ENCODE measurements at places on chromosomes 5 and 9.

GRCh38 chr5:157540707-157541446 is 34.7 kb downstream of the ADAM19 start:
- DNase-seq: no peak

GRCh38 chr5:79007872-79008271 is 22.8 kb upstream of the ARSB start:
- no peak for DNase-seq

- no peak for DNase-seq
Observed at GRCh38 chr5:80752427-80752826, 97.6 kb upstream of the DHFR start.

DNA sequence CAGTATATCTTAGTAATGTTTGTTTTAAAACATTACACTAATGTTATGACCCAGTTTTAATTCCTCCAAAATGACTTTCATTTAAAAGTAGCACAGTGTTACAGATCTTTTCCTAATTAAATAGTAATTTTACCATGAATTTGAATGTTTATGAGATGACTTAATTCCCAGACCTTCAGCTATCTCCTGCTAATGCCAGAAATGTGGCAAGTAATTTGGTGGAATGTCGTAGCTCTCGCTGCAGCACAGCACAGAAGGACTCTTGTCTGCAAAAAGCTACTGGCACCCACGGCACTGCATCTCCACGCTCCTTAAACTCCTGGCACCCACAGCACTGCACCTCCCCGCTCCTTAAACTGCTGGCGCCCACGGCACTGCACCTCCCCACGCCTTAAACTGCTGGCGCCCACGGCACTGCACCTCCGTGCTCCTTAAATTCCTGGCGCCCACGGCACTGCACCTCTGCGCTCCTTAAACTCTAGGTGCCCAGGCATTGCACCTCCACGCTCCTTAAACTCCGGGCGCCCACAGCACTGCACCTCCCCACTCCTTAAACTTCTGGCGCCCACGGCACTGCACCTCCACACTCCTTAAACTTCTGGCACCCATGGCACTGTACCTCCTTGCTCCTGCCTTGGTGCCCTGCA is 163.1 kb downstream of the CDK5RAP2 start:
- DNase-seq: no peak

DNA sequence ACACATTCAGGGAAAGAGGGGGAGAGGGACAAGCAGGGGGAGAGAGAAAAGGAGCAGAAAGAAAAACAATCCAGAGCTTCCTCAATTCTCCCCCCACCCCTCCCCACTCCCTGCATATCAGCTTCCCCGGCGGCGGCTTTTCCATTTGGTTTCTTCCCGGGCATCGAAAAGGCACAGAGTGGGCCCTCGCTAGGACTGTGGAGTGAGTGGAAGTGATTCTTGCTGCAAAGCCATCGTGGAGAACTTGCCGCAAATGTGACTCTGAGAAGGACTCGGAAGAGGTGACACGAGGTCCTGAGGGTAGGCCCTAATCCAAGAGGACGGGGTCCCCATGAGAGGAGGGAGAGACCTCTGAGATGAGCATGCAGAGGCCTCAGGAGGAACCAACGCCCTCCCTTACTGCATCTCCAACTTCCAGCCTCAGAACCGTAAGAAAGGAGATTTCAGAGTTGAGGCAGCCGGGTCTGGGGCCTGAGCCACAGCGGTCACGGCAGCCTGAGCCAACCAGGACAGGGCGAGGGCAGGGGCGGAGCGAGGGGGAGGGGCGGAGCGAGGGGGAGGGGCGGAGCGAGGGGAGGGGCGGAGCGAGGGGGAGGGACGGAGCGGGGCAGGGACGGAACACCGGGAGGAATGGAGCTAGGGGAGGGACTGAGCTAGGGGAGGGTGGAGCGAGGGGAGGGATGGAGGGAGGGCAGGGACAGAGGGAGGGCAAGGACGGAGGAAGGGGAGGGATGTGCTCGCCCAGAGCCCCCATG is 21.2 kb upstream of the SARDH start:
- DNase-seq: no peak

GRCh38 chr9:137191691-137192447 is 3.4 kb downstream of the SSNA1 start:
- DNase-seq: no peak

DNA sequence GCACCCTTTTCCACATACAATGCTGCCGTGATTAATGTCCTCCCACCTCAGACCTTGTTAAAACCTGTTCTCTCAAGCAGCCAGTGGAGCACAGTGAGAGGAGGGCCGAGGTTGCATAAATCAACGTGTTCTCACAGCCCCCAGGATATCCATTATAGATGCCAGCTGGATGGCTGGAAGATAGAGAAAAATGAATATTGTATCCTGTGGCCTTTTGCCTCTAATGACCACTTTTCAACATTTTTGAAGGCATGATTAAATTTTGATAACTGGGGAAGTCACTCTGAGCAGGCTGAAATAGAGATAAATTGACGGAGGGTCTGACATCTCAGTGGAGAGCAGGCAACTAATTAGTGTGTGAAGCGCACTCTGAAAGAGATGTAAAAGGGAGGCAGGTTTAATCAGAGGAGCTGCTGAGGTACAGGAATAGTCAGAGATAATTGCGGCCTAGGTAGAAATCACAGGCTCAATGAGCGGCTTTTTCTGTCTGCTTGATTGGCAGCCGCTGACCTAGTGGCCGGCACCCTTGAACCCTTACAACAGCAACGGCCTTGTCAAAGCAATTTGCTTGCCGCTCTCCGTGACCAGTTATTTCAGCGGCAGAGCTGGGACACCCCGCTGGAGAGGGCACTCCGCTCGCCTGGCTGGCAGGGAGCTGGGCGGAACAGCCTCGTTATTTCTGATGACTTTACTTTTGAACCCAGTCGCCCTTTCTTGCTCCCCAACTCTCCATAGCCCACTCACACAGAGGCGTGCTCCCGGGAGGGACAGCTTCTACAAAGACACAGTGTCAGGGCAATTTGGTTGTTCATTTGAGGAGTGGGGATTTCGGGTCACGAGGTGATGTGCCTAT is 560.7 kb downstream of the PSAT1 start:
- DNase-seq: no peak

DNA sequence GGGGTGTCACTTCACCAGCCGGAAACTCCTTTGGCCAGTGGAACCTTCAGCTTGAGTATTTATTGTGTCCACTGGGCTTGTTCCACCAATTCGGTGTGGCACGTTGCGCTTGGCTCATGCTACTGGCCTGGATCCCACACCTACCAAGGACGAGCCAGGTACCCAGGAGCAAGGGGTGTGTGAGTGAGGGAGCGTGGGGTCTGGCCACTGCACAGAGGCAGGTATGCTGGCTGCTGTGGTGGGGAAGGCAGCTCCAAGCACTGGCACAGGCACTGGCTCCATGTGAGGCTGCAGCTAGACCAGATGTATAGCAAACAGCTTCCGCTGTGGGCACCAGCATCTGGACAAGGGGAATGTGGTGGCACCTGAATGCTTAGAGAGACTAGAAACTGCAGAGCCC is 28.1 kb upstream of the CYLC2 start:
- no peak for DNase-seq

DNA sequence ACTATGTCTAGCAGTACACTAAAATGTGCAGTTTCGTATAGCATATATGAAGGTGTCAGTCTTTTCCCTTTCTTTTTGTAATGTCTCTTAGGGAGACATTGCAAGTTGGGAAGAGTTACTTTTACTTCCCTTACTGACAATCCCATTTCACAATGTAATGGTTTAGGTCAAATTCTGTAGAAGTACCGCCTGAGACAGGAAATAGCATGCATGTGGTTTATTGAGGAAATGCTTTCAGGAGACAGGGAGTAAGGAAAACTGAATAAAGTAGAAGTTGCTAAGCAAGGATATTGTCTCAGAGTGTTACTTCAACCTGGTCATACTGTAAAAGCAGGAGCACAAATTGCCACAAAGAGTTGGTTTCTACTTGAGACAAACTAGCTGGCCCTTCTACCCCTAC is 32.1 kb upstream of the MSANTD3 start:
- no peak for DNase-seq

DNA sequence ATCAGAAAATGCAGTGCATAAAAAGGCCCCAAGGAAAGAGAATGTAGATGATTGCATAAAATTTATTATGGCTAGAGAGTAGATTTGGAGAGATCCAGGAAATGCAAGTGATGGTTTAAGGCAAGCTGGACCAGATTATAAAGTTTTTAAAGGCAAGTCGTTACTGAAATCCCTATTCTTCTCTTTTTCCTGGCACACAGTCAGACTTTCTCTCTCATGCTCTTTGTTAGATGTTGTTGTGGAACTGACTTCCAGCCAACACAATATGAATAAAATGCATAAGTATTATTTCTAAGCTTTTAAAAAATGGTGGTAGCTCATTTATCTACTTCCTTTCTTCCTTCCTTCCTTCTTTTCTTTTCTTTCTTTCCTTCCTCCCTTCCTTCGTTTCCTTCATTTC is 1085.4 kb upstream of the CDH6 start:
- DNase-seq: no peak

- DNase-seq: no peak
Observed at GRCh38 chr9:73807952-73808351, 656.3 kb downstream of the ANXA1 start.

DNA sequence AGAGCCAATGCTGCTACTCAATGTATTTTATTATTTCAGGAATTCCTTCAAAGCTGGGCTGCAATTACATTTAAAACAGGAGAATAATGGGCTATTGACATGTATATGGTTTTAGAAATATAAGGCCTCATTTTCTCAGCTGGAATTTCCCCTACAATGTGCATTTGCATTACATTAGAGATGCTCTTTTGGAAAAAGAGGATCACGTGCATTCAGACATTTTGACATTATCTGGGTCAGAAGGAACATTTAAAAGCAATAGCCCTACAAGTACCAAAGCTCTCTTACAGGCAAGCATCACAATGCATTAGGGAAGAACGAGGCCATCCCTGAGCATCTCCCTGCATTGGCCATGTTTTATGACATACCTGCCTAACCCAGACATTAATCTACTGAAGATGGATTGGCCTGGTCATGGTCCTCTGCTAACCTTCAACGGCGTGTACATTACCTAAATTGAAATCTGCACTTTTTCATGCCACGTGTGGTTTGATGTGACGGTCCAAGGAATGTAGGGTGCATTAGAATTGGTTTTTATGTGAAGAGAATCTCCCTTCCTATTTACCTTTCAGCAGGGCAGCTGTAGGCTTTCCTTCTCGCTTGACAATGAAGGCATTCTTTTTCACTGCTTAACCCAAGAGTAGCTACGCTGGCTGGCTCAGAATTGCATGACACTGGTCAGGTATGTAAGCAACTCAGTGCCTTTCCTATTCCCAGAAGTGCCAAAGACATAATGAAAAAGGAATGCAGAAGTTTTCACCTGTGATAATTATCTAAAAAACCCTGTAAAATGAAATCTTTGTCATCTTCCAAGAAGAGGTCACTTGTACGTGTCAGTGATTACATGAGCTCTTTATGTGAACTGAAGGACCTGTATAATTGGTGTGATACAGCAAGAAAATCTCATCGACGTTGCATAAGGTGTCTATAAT is 212.3 kb upstream of the MPDZ start:
- DNase-seq: no peak

DNA sequence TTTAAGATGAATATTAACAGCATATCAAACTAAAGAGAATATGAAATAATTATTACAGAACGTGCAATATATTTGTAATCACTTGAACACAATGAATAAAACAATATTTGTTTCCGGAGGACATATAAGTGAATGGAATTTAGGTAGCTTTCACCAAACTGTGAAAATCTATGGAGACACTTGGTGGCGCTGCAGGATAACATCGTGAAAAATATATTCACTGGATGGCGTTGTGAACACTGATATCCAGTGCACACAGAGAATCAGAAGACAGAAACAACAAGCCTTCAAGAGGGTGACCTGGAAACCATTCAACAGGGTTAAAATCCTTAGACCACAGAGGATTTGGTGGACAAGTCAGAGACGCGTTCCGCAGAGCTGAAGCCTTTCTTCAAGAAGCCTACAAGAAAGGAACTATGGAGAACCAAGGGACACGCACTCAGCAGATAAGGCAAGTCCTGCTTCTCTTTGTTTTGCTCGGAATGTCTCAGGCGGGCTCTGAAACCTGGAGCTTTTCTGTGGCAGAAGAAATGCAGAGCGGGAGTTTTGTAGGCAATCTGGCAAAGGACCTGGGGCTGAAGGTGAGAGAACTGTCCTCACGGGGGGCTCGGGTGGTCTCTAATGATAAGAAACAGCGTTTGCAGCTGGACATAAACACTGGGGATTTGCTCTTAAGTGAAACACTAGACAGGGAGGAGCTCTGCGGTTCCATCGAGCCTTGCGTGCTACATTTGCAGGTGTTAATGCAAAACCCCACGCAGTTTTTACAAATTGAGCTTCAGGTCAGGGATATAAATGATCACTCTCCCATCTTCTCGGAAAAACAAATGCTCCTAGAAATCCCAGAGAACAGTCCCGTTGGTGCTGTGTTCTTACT is at the start of gene PCDHB11:
TSS of gene PCDHB11 (plus strand) at position 269 of the 877 bp plus-strand sequence. CDS start at position 417, 148 bp downstream.
- DNase-seq: no peak

GRCh38 chr5:120767178-120767820 is 303.2 kb downstream of the PRR16 start:
- DNase-seq: no peak

GRCh38 chr9:95815133-95815532 is 60.4 kb upstream of the ERCC6L2 start:
- no peak for DNase-seq

DNA sequence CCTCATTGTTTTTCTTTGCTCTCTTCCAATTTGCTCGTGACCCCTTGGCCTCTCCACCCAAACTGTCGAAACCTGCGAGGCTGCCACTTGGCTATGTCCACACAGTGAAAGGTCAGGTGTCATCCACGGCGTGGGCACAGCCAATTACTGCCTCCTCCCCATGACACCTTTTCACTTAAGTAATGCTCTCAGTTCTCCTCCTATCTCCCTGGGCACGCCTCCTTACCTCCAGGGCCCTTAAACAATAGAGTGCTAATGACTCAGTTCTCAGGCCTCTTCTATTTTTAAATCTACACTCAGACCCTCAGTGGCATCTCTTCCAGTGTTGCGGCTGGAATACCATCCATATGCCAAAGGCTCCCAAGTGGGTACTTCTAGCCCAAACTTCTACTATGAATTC is 256.8 kb downstream of the ROR2 start:
- no peak for DNase-seq

DNA sequence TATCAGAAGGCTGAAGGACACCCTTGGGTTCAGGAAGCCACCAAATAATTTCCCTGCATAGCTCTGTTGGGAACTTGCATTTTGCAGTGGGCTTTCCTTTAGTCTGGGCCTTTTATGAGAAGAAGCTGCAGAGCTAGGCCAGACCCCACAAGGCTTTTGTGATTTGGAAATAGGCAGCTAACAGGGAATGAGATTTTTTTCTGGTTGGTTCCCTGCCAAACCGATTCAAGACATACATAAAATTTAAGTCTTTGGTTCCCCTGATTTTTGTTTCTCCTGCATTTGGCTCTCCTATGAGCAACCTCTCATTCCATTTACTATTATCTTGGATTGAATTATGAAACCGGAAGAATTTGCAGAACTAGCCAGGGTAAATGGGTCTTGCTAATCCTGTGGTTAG is 81.5 kb upstream of the PTCH1 start:
- DNase-seq: no peak

GRCh38 chr5:58294598-58295305 is 165.1 kb downstream of the PLK2 start:
- no peak for DNase-seq
